ENCODE measurements at places on chromosomes 3 and 15.

- DNase-seq, result no peak
These were observed 16.3 kb upstream of the LRRFIP2 start for GRCh38 chr3:37190667-37191066.

DNA sequence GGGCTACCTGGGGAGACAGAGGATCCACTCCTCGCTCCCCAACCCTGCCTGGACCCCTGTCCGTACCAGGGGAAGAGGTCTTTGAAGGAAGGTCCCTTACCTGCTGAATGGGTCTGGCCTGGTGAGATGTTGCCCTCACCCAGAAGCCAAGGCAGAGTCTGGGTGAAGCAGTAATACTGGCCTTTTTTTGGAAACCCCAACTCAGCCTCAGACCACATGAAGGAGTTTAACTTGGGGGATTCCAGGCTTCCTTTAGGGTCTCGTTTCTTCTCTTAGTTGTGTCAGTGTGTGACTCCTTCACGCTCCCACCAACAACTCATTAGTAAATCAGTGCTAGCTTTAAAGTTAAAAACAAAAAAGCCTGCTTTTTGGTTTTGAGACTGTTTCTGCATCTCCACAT lies 45.6 kb downstream of the RTP1 start:
- DNase-seq, result no peak

DNA sequence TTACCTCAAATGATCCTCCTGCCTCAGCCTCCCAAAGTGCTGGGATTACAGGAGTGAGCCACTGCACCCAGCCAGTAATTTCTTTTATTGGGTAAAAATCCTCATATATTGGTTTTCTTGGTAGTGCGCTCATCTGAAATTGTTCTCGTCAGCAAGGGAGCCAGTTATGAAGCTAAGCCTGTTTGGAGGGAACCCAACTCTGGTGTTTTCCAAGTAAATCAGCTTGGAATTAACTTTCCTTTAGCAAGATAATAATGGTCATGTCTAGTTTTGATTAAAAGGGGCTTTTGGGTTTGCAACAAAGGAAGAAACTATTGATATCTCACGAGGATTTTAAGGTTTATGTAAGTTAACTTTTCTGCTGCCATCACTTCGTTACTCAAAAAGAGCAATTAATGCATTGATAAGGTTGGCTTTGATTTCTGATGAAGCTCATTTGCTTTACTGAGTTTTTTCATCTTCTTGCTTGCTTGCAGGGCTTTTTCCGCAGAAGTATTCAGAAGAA lies 72.7 kb downstream of the RARB start:
- DNase-seq, result no peak

DNA sequence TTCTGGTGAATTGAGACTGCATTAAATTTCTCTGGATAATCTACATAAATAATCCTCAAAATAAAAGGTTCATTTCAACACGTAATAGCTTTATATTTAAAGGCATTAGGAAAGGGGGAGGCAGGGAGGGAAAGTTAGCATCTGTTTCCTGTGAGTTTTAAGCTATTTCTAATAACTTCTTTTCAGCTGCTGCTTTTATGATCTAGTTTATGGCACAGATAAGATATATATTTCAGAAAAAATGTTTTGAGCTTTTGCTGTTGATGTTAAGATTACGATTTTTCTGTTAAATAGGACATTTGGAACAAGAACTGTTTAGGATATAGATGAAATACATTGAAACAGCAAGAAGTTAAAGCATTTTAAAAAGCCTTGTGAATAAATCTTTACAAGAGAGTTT lies 30.0 kb downstream of the UBE2E1 start:
- DNase-seq, result no peak

DNA sequence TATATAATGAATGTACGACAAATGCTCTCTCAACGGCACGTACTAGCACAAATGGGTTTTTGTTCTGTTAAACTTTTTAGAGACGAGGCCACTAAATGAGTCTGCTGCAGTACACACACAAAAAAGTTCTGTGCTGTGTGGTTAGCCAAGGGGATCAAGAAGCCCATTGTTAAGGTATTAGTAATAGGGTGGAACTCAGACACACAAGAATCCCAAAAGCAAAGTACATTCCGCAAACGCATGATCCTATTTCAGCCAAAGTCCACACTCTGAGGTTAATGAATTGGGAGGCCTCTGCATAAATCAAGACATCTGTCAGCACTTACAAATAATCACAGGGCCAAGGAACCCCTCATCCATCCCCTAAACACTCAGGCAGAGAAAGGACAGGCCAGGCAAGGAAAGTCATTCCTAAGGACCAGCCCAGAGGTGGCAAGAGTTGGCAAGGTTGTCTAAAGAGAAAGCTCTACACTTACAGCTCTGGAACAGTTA lies 12.1 kb downstream of the OSBPL10 start:
- DNase-seq, result no peak

DNA sequence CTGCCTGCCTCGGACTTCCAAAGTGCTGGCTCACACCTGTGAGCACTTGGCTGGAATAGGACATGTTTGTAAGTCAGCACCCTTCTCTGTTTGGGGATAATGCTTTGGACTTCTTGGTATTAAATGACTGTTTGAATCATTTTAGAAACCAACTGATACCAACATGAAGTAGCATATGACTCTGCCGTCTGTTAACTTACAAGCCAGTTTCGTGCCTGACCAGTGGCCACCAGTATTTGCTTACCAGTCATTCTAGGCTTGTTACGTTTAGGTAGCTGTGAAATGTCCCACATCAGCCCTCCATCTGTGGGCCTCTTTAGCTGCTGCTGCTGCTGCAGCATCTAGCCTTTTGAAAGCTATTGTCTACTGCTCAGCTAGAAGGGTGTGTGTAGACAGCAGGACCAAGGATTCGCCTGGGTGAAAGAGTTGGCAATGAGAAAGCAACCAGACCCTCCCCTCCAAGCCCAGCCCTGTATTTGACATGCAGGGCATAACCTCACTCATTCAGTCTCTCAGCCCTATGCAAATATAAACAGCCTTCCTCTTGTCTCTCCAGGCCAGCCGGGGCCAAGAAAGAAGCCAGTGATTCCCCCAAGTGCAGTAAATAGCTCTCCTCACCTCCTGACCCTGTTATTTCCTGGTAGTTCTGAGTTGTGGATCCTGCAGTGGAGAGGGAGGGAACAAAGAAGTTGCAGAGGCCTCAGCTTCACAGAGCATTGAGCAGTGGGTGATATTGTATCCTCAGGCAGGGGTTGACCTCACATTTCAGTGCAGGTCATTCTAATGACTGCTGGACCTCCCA lies 51.0 kb downstream of the NKIRAS1 start:
- no peak for DNase-seq

GRCh38 chr3:10949197-10949596 lies 43.4 kb upstream of the SLC6A1 start:
- DNase-seq, result no peak

GRCh38 chr3:47872916-47873315 lies 70.0 kb downstream of the DHX30 start:
- no peak for DNase-seq

DNA sequence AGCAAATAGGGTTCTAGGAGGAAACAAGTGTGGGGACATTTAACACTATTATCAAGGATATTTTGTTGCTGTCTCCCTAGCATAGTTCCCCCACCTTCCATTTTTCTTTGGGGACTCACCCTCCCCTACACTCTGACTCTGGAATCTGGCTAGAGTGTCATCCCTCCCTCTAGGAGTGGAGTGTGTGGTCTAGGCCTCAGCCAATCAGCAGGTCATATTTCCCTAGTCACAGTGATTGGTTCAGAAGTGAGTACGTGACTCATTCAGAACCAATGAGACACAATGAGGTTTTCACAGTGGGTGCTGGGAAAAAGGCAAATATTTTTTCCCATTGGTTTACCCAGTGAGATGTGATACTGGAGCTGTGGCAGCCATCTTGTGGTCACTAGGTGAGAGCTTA lies 234.4 kb downstream of the SHQ1 start:
- DNase-seq, result no peak

GRCh38 chr15:31200735-31201151 lies 99.2 kb upstream of the TRPM1 start:
- DNase-seq, result peak; percentile 67

DNA sequence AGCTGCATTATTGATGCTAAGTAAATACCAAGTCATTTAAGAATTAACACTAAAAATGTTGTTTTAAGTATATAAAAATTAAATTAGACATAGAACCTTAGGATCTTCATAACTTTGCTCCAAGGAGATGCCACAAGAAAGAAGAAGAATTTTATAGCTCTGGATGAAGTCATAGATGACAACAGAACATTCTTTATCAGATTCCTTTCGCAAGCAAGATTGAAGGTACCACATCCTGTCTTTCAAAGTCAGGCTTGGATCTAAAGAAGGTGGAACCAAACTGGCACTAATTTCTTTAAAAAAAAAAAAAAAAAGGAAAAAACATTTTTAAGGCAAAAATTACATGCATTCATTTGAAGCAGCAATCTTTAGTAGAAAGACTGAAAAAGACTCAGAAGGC lies 62.5 kb downstream of the POLQ start:
- DNase-seq, result no peak

- no peak for DNase-seq
These were observed 108.8 kb upstream of the HACD2 start for GRCh38 chr3:123693584-123694190.

DNA sequence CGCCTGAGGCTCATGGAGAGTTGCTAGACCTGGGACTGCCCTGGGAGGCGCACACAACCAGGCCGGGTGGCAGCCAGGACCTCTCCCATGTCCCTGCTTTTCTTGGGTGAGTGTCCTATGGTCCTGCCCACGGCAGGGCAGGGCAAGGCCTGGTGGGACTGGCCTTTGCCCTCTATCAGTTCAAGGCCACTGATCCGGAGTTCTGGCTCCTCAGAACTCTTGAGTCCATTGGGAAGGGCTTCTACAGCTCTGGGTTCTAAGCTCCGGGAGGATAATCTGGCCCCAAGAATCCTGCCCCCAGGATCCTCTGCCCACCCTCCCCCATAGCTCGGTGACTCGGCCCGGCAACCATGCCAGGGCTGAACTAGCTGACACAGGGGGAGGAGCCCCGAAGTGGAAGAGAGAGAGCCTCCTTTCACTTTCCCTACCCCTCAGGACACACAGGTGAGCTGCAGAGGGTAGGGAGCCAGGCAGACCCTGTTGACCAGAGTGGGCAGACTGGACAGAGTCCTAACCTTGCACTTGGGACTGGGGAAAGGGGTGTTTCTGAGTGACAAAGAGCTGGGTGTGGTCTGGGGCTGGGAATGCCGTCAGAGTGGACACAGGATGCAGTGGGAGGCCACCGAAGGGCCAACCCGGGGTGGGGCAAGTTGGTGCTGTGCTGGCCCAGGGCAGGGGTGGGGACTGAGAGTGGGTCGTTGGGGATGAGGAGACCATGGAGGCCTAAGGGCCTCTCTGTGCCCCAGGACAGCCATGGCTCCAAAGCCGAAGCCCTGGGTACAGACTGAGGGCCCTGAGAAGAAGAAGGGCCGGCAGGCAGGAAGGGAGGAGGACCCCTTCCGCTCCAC lies 664 bp downstream of the PARP3 start:
- DNase-seq, result no peak

- DNase-seq, result no peak
These were observed 524.5 kb downstream of the SHQ1 start for GRCh38 chr3:72323773-72324172.

DNA sequence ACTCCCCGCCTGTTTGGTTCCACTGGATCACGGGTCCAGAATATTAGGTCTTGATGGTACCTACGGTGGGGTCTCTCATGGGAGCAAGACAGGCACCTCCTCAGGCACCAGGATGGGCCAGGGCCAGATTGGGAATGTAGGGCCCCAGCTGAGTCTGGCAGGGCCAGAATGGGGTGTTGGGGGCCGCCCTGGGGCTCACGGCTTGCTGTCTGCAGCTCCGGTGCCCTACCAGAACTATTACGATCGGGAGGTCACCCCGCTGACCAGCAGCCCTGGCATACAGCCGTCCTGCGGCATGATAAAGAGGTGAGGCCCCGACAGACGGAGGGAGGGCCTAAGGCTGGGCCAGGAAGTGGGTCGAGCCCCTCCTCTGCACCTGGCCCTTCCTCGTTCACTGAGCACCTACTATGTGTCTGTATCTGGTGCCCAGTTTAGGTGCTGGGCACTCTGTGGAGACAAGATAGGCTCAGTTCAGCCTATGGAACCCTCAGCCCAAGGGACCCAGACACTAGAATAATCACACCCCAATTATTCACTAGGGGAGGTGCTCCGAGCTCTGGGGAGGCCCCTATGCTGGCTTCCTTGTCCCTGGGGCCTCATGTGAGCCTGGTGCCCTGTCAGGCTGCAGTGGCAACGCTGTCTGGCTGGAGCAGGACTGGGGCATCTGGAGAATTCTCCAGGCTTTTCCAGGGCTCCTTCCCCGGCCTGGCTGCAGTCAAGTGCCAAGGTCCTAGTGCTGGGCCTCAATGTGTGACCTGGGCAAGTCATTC lies 37.9 kb downstream of the PSTPIP1 start:
- peak; percentile 8 for DNase-seq

GRCh38 chr3:163605915-163606314 lies 1472.4 kb downstream of the SI start:
- DNase-seq, result no peak

- no peak for DNase-seq
These were observed 78.4 kb downstream of the NEK10 start for GRCh38 chr3:27290760-27291159.

- no peak for DNase-seq
These were observed 449.3 kb downstream of the TAFA4 start for GRCh38 chr3:68483041-68483440.

GRCh38 chr15:93087825-93088199 lies 1.2 kb downstream of the RGMA start:
- no peak for DNase-seq

DNA sequence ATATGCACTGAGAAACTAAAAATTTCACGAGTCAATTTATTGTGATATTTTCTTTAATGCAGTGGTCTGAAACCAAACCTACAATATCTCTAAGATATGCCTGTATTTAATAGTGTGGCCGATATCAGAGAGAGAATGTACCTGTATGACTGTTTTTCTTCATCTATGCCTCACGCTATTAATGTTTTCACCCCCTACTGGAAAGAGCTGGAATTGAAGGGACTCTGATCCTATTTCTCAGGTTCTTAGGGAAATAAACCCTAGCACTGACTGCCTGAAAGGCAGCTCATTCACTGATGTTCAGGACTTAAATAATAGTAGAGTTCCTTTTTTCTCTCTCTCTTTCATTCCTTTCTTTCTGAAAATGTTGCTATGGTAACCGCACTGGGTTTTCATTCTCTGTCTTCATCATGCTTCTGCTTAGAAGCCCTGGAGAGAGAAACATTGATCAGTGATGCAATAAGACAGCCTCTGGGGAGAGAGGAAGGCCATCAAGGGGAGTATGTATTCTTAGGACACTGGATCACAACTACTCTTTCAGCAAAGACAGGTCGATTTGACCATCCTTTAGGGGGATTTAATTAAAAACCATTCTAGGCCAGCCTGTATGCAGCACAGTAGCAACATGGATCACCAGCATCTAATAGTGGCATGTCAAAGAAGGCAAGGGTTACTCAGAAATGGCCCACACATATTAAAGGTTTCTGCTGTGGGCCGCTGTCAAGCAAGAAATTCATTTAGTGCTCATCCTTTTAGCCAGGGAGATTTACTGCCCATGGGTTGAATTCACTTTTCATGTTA lies 1135.7 kb downstream of the IGSF11 start:
- no peak for DNase-seq

GRCh38 chr3:23629181-23629894 lies 176.4 kb upstream of the UBE2E1 start:
- DNase-seq, result no peak

- DNase-seq, result no peak
These were observed 121.1 kb downstream of the GSK3B start for GRCh38 chr3:119973018-119973646.
